Stimulated activated CD4-positive, alpha-beta T cell treated with anti-CD3 and anti-CD28 coated beads, Interleukin-4, amount 100 ng/mL, for 4 hours (primary cell): ENCODE measurements at places on chromosomes 3 and 15.

DNA sequence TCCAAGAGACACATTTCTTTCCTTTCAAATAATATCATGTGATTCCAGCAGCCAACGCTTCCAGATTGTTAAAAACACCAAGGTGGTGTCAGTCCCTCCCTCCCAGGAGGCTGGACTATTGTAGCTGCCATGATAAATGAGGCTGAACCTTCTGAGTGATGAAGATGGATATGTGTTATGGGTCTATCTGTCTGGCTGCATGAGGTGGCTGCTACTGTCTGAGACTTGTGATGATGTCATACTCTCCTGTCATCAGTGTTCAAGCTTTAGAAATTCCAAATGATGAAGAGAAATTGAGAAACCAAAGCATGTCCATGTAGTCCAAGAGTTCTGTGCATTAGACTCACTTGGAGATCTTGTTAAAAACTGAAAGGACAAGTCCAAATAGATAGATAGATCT, 683.0 kb downstream of the NTRK3 start:
- DNase-seq = no peak

GRCh38 chr15:77710206-77710605, 77.5 kb upstream of the LINGO1 start:
- DNase-seq = no peak

DNA sequence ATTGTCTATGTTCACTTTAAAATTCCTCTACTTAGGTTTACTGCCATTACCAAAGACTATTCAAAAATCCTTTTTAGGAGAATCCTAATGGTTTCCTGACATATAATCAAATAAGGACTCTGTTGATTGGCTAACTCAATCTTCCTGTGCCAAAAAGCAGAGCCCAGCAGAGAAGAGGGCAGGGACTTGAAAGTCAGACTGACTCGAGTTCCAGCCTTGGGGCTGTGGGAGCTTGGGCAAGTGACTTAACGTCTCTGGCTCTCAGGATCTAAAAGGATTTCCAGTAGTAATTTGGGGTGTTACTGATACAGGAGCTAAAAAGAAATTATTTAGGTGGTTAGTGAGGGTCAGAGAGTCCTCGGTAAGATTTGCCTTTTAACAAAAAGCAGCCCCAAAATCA, 10.9 kb downstream of the CCR5 start:
- DNase-seq = no peak

- no peak for DNase-seq
Observed at GRCh38 chr3:121748680-121749275, 763 bp downstream of the GOLGB1 start.

DNA sequence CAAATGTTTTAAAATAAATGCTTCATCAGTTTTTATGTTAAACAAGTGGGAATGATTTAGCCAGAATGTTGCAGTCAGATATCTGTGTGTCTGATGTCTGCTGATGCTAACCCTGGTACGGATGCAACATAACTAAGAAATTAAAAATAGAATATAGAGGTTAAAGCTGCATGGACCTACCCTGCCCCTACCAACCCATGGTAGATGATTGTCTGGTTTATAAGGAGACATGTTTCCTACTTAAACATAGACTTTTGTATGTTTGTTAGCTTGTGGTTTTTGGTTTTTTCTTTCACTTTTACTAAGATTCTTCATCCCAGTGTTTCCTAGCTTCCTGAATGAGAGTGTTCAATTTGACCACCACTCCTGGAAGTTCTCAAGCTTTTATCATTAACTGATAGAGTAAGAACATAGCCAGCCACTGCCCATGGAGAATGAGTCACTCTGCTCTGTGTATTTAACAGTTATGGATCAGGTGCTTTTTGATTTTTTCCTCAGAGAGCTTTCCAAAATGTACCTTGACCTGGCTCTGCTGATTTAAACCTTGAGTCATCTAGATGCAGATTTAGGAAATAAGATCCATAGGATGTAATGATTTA, 70.7 kb upstream of the VEPH1 start:
- no peak for DNase-seq

DNA sequence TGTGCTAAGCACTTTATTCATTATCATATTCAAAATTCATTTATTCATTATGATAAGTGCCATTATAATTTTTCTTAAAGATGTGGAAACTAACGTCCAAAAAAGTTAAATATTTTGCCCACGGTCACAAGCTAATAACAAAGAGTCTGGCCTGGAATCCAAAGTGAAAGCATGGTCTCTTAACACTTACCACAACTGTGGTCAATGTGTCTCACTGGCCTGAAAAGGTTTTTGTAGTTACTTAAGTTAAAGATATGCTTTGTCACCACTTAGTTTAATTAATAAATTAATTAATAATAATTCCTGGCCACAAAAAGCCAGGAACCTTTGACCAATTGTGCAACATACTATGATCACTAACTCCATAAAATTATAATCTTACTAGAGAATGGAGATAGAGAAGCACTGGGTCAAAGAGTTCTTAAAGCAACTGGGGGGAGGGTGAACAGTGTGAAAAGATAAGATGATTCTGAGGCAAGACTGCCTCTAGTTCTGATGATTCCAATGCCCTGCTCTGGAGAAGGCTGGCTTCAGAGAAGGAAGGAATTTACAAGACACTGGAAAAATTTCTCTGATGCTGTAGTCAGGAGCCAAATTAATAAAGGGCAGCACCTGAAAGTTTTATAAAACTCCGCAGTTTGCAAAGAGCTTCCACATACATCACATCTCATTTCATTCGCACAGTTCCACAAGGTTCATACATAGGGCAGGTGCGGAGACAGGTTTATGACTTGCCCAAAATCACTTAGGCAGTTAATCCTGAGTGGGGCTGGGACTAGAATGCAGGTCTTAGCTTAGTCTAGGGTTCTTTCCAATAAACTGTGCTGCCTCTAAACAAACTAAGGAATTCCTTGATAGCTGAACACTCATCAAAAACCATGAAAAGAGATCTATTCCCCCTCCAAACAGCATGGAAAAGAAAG, 32.5 kb downstream of the NPTN start:
- DNase-seq = no peak

GRCh38 chr3:97686258-97686657, 78.3 kb upstream of the ARL6 start:
- DNase-seq = no peak

DNA sequence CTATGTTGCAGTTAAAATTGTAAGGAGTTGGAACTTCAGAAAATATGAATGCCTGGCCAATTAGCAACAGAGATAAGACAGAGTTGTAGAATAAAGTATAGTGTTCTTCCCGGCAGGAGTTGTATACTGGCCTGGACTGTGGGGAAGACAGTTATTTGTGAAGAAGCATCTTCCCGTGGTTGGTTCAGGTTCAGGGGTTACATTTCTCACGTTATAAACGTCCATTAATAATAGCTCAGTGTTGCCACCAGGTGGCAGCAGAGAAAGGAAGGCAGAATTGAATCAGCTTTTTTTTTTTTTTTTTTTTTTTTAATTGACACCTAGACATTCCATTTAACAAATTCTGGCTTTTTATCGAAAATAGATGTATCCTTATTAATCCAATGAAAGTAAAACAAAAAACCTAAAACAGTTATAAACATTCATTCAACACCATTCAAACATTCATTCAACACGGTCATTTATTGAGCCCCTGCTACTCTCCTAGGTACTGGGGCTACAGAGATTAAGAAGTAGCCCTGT, 66.4 kb upstream of the NR2E3 start:
- peak; percentile 39 for DNase-seq

- DNase-seq = peak; percentile 29
Observed at GRCh38 chr3:108127301-108127988, 36.6 kb upstream of the CD47 start.

- no peak for DNase-seq
Observed at GRCh38 chr3:151987893-151988292, 114.5 kb downstream of the SUCNR1 start.

GRCh38 chr15:80465626-80466005, 61.4 kb downstream of the ARNT2 start:
- DNase-seq = no peak
